NCI-H748 treated with DMSO at 0.1 percent for 48 hours (cell line): ENCODE measurements at places on chromosomes 5 and 9.

GRCh38 chr5:71564895-71565294 lies 22.2 kb upstream of the MCCC2 start:
- no peak for DNase-seq

DNA sequence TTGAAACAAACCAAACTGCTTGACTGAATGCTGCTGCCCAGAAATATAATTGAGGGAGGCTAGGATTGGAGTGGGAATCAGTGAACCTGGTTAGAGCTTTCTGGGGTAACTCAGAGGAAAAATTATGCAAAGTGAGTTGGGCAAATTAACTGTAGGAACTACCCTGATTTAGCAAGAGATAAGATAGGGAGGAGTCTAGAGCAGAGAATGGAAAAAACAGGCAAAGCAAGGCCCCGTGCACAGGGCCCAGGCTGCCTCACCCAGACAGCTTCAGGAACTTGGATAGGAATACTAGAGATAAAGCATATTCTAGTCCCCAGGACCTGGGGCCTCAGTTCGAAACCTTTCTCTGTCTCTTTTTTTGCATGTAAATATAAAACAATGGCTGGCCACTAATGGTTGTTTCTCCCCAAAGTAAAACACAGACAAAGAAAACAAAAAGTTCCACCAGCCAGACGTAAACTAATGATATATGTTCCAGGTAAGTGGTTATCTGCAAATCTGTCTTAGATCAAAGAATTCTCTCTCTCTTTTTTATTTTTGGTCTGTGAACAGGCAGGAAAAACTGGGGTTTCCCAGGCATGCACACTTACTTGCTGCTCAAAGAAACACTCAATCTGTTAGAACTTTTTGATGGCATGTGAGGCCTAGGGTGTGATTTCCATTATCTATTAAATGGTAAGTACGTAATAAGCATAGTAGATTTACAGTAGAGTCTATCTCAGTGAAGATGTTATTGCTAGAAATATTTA lies 168.1 kb upstream of the MAP3K1 start:
- DNase-seq, result no peak

GRCh38 chr5:94209774-94210355 lies 408.5 kb downstream of the KIAA0825 start:
- DNase-seq, result no peak

GRCh38 chr5:112109331-112110007 lies 309.6 kb downstream of the EPB41L4A start:
- DNase-seq, result no peak

DNA sequence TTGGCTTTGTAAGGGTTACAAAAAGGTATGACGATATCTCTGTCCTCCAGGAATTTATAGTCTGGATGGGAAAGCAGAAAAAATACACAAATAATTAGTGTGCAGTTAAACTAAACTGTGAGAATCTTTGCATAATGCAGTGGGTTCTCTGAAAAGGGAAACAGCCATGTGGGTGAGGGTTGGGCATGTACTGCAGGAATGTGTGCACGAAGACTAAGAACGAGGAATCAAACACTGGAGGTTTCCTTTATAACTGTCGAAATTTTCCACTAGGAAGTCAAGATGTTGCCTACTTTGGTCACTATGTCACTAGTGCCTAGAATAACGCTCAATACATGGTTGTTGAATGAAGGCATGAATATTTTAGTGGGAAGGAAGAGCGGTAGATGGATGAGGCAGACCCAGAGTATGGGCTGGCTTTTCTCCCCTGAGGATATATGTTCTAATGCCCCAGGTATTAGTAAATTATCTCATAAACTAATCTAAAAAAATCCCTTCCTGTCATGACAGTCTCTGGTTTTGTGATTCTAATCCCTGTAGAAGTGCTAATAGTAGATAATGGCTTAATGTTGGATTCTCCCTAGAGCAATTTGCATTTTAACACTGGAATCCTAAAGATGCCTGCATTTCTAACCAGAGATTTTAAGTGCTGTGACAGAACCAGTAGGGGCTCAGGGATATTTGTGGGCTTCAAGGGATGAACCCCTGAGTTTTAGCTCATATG lies 227.3 kb downstream of the NMUR2 start:
- DNase-seq, result no peak
